ENCODE measurements at places on chromosomes 3 and 15. TPM values are rescaled to one million over a fixed set of nuclear protein-coding genes. Genes with fewer than 3 reads are reported as not detected.

Gene CHST13
- total RNA-seq: not detected

Gene PLCD1
- 73.0 TPM for total RNA-seq

Gene RAB8B
- 70.4 TPM for total RNA-seq

Gene LRRN1
- total RNA-seq: 127 TPM

Gene CIDEC
- not detected for total RNA-seq

Gene CMTM8
- total RNA-seq: not detected

Gene PTPRG
- 52.1 TPM for total RNA-seq

Gene OR5K2
- total RNA-seq: not detected

Gene STRIT1
- not detected for total RNA-seq

Gene CFAP100
- total RNA-seq: not detected

Gene CYP19A1
- not detected for total RNA-seq

Gene KCNH8
- total RNA-seq: 30.9 TPM

Gene DRD3
- total RNA-seq: not detected

Gene CCR1
- not detected for total RNA-seq

Gene KLHDC8B
- 36.3 TPM for total RNA-seq

Gene ISL2
- 78.7 TPM for total RNA-seq

Gene ZNF80
- not detected for total RNA-seq

Gene LZTFL1
- total RNA-seq: 5.9 TPM

Gene PLSCR4
- not detected for total RNA-seq

Gene SRGAP3
- total RNA-seq: 197 TPM

Gene ANP32A
- total RNA-seq: 134 TPM

Gene LRIG1
- total RNA-seq: 30.2 TPM

Gene KIAA1143
- 23.0 TPM for total RNA-seq

Gene CAMK1
- total RNA-seq: 8.2 TPM

Gene SKOR1
- 4.0 TPM for total RNA-seq

Measured in glutamatergic neuron (in vitro differentiated cells).